ENCODE measurements at places on chromosomes 11 and 22.

- DNase-seq = no peak
These were observed 30.6 kb downstream of the IGHMBP2 start for GRCh38 chr11:68934321-68934645.

DNA sequence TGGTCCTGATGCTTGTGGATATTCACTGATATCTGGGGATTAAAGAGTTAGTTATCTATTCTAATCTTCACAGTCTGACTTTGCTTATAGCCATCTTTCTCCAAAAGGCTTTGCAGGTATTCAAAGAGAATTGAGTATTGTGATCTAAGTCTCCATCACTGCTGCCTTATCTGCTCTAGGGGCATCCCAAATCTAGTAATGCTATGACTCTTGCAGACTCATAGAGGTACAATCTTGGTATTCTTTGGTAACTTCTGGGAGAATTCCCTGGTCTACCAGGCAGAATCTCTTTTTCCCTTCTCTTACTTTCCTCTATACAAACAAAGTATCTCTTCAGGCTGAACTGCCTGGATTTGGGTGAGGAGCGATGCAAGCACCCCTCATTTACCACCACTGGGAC is 746.3 kb downstream of the JRKL start:
- DNase-seq = no peak

- DNase-seq = no peak
These were observed 58.1 kb downstream of the CHRDL2 start for GRCh38 chr11:74672956-74673692.

- DNase-seq = no peak
These were observed 25.4 kb downstream of the ADAMTS15 start for GRCh38 chr11:130473795-130474377.

GRCh38 chr11:78313898-78314297 is 103.7 kb downstream of the GAB2 start:
- DNase-seq = no peak

DNA sequence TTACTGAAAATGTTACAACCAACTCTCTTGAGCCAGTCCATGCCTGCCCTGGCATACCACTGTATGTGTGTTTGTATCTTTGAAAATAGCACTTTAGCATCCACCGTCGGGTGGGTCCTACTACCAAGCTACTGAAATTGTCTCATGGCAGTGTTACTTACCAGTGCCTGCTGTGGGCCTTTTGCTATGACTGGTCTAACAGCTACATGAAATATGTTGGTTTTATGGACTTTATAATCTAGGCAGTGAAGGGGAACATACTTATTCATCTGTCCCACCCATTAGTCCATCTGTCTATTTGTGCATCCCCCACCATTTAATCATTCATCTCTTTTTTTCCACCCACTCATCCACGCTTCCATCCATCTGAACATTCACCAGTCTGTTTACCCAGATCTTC is 106.0 kb downstream of the NAV2 start:
- no peak for DNase-seq

DNA sequence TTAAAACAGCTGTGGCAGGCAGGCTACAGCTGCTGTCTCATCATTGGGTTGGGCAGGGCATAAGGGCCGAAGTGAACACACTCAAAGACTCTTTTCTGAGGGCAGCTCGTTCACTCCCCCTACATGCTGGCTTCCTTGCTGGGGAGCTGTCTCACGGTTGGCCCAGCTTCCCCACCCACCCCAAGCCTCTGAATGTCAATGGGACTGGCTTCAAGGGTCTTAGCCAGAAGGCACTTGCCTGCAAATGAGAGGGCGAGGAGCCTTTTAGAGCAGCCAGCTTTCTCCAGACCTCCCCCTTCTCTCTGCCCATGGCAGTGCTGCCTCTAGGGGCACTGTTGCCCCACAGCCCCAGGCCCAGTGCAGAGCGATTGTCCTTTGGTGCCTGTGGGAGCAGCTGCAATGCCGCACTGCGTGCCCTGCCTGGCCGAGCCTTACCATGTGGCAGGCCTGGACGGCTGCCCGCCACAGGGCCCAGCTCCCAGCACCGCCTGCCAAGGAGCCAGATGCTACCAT is 94.7 kb upstream of the RASSF10 start:
- DNase-seq = no peak

DNA sequence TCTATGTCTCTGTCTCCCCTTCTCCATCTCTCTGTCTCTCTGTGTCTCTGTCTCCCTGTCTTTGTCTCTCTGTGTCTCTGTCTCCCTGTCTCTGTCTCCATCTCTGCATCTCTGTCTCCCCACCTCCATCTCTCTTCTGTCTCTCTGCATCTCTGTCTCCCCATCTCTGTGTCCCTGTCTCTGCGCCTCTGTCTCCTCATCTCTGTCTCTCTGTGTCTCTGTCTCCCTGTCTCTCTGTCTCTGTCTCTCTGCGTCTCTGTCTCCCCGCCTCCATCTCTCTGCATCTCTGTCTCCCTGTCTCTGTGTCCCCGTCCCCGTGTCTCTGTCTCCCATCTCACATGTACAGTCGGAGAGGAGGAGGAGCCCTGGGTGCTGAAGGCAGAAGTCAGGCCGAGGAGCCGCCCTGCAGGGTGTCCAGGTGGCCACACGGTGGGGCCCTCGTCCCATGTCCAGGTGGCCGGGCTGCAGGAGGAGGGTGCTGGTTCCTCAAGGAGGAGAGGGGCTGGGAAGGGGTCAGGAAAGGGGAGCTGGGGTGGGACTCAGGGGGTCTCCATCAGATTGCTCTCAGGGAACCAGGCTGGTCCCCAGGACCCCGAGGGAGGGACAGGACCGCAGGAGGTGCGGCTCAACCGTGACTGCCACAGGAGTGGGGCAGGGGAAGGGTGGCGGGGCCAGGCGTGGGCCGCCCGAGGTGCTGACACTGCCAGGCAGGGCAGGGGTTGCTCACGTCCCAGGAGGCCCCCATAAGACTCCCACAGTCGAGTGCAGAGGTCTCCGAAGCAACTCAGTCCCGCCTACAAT is 25.6 kb upstream of the TH start:
- peak; percentile 35 for DNase-seq

- no peak for DNase-seq
These were observed 26.2 kb downstream of the SBF2 start for GRCh38 chr11:10267821-10268220.

DNA sequence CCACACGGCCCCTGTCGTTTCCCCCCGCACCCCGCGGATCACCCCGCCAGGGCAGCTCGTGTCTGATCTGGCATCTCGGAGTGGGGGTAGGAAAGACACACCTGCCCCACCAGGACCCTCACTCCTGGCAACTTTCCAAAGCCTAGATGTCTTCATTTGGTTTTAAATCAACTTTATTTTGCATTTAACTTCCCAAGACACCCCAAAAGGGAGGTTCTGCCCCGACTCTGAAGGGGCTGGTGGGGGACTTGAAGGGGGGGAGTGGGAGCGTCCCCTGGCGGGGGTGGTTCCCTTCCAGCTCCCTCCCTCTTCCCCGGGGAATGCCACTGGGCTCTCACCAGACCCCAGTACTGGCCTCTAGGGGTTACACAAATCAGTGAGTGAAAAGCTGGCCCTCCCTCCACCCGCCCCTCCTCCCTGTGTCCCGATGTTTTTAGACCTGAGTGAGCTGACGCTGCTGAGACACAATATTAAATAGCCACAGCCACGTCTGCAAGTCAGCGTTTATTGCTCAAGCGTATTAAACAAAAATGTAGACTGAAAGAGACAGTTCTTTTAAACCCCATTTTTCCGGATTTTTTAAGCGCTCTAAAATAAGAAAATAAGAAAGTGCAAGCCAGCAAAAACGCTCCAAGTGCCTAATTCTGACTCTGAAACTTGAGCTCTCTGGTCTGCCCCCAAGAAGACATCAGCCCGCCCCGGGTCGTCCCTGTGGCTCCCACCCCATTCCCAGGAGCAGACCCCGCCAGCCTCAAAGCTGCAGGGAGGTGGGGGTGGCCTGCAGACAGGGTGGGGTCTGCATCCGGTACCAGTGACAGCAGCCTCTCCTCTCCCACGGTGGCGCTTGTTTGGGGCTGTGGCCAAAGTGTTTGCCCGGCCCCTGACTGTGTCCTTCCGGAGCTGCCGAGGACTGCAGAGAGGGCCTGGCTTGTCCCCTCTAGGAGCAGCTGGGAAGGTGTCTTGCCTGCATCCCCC is 1.1 kb upstream of the TTLL8 start:
- no peak for DNase-seq

DNA sequence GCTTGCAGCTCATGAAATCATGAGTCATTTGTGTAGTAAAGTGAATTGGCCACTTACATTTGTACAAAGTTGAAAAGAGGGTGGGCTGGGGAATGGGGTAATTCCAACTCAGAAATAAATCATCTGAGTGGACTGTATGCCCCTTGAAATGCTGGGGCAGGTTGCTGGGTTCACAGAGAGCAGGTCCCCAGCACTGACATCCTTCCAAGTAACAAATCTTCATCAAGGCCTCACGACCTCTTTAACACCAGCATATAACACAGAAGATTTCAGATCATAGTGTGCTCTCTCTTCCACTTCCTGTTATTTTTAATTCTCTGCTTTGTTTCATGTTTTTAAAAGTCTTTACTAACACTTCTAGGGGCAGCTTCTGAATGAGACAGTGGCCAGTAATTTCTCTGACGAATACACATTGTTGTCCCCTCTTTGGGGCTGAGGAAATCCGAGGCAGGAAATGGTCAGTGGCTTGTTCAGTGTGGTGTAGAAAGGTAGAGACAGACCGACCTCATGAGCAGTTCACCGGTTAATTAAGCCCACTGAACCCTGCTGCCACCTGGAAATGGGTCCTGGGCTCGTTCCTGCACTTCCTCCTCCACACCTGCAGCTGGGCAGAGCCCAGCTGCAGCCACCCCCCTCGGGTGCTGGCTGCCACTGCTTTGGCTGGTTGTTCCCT is 127.7 kb downstream of the MAML2 start:
- DNase-seq = no peak

DNA sequence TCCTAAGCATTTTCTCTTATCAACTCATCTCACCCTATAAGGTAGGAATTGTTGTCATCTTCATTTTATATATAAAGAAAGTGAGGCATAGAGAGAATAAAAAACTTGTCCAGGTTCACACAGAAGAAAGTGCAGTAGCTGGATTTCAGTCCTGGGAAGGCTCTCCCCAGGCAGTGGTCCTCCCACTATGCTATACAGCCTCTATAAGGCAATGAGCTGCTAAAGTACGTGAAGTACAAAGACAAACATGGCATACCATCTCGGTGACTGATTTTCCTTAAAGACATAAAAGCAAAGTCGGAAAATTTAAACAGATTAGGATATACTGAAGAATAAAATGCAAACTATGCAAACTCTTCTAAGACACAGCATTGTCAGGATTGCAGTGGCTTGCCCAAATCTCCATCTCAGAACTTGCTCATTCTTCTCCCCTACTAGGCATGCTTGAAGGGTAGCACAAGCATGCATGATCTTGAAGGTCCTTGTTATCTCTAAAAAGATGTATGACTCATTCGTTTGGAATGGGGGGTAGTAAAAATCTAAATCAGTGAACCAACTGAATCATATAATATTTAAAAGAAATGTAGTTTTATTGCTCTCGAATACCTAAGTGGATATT is 97.8 kb upstream of the CSNK2A3 start:
- DNase-seq = no peak

GRCh38 chr11:96178049-96178886 is 164.7 kb downstream of the MAML2 start:
- no peak for DNase-seq

- no peak for DNase-seq
These were observed 16.6 kb downstream of the PIH1D2 start for GRCh38 chr11:112057170-112057569.

DNA sequence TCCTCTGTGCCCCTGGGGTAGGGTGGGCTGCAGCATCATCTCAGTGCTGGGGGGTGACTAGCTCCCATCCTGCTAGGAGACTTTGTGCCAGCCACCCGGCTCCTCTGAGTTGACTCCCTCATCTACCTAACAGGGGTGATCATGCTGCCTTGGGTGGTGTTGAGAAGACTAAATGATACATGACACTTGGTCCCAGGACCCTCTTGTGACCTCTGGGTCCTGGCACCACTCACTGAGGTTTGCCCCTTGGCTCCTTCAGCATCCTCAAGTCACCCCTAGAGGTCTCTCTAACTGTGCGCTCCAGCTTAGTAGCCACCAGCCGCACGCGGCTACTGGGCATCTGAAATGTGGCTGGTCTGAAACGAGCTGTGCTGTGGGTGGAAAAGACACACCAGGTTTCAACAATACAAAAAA is 72.1 kb downstream of the LRRC32 start:
- no peak for DNase-seq

- no peak for DNase-seq
These were observed 102.6 kb upstream of the ALDH3B2 start for GRCh38 chr11:67776852-67777520.

DNA sequence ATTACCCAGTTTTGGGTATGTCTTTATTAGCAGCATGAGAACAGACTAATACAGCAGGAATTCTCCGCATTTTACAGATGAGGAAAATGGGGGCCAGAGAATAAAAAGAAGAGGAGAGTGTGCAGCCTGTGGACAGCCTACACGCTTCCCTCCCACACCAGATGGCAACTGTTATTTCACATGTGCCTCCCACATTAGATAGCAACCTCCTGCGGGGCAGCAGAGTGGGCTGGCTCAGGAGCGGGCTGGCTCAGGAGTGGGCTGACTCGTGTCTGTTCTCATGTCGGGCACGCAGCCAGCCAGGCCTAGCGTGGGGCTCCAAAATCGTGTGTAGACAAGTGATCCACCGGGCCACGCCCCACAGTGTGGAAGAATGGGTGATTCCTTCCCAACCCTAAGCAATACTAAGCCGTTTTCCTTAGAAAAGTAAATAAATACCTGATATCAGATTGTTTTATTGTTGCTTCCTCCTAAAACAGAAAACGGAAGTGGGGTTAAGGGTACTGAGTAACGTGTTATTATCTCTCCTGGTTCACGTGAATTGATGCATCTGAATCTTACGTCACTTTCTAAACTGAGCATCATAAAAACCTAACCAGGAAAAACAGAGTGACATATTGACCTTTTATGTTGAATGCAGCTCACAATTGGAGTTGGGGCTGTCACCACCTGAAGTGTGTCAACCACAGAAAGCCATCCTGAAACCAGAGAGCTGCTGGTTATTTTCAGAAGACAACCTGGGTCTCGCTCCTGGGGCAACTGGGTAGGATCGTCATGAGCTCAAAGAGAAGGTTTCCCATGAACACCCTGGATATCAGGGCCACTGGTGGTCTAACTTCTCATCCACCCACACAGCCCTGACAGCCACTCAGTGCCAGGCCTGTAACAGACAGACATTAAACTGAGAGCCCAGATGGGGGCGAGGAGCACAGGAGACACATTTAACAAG is 3.3 kb downstream of the TTLL1 start:
- DNase-seq = no peak

GRCh38 chr11:69000831-69001242 is 12.2 kb downstream of the MRGPRF start:
- no peak for DNase-seq

DNA sequence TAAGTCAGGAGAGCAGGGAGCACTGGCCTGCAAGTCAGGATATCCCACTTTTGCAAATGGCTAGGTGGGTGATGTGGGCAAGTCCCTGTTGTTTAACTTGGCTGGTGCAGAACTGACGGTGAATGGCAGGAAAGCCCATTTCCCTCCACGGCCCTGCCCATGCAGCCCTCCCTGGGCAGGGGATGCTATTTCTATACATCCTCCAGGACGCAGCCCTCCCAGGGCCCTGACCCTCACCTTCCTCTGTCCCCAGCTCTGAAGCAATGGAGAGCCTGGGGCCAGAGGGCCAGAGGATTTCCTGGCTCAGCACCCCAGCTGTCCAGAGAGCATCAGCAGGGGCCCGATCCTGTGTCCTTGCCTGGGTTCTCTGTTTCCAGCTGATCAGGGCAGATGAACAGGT is 91.3 kb downstream of the TSPAN18 start:
- no peak for DNase-seq
